GM23338 (cell line): ENCODE measurements at places on chromosomes 16 and 17. TPM values are rescaled to one million over a fixed set of nuclear protein-coding genes. Genes with fewer than 3 reads are reported as not detected.

EFCAB5 gene
- not detected in 2 replicates for total RNA-seq

WNT3 gene
- total RNA-seq, result 2.7 and 3.6 TPM in 2 replicates

JPT2 gene
- total RNA-seq, result 139 and 140 TPM in 2 replicates

DNA sequence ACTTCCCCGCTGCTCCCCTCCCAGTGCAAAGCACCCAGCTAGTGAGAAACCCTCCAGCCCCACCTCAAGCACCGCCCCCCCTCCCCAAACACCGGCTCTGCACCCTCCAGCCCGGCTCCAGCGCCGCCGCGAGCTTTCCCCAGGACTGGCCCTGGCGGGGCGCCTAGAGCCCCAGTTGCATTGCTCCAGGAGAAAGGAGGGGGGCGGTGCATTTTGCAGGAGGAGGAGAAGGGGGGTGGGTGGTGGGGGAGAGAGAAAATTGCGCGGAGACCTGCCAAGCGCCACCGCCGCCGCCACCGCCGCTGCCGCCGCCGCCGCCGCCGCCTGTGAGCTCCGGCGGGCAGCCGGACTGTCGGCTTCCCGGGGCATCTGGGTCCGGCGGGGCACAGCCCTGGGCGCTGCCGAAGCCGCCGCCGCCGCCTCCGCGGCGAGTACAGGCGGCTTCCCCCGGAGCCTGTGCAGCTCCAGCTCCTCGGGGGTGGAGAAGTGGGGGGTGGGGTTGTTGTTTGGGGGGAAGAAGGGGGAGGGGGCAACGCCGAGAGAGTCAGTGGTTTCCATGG, 333 bp upstream of the NOG start:
- peak; percentile 81 for DNase-seq
